ENCODE measurements at places on chromosomes 2 and 18. TPM values are rescaled to one million over a fixed set of nuclear protein-coding genes. Genes with fewer than 3 reads are reported as not detected.

SH2D6 gene
- 0.50 TPM for total RNA-seq

DNAJC5G gene
- 0.18 TPM for total RNA-seq

ZNF804A gene
- not detected for total RNA-seq

RPRD1A gene
- 104 TPM for total RNA-seq

DNA sequence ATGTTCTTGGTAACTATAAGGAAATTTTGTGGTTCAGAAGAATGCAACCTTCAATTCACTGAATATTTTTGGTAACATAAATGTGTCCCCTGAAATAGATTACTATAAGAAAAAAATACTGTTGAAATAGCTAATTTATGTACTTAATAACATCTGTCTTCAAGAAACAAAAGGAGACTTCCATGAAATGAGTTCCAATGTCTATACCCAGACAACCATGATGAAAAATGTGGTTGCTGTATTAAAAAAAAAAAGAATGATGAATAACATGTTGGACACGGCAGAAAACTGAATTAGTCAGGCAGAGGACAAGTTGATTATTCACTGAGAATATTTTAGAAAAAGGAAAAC, 98.5 kb downstream of the TACR1 start:
- no peaks in the 10 kb centered on the region for H3K27me3 ChIP-seq
- DNase-seq: no peak
- no peak overlapping the region for H3K4me3 ChIP-seq
- H3K36me3 ChIP-seq: peaks cover 5% of the 10 kb centered on the region
- no peak overlapping the region for H3K27ac ChIP-seq

DNA sequence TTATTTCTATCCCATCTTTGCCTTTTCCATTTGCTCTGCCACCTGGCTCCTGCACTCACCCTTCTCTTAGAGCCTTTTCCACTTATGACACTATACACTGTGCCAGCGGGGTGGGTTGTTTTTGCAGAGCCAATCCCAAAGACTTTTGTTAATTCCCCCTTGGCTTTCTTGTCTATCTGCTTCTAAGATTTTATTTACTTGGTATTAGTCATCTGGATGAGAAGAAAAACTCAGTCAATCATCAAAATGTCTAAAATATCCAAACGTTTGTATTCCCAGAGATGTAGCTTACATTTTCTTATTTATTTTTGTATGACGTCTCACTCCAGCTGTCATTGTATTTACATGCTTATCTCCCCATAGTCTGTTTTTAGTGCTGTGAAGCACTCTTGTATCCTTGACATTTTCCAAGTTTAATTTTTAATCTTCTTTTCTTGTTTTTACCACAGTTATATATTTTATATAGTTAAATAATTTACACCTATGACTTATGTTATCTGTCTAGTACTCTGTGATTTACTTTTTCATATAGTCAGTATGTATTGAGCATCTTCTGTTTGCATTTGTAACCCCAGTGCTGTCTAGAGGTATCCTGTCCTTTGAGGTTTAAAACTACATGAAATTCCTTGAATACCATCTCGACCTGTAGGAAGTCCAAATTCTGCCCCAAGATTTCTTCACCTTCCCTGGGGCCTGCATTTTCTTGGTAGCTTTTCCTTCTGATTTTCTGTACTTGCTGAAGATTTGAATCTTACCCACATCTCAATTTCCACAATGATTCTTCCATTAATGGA, 55.1 kb downstream of the COL4A3 start:
- H3K27ac ChIP-seq: 0 out of 2 replicates have a peak overlapping the region, but pooled peaks have one; percentile 23
- no peak overlapping the region for H3K4me3 ChIP-seq
- H3K4me1 ChIP-seq: peaks cover 9% of the 10 kb centered on the region
- no peaks in the 10 kb centered on the region for H3K36me3 ChIP-seq
- DNase-seq: no peak

GRCh38 chr2:2131075-2131789, 199.8 kb downstream of the MYT1L start:
- no peak overlapping the region for H3K4me3 ChIP-seq
- DNase-seq: no peak
- 0 out of 2 replicates have a peak, but pooled peaks cover 5% of the 10 kb centered on the region for H3K36me3 ChIP-seq
- H3K27ac ChIP-seq: no peak overlapping the region
- peaks cover 12% of the 10 kb centered on the region for H3K4me1 ChIP-seq

GRCh38 chr2:121148481-121148880, 136.5 kb downstream of the TFCP2L1 start:
- H3K4me1 ChIP-seq: no peaks in the 10 kb centered on the region
- H3K27ac ChIP-seq: no peak overlapping the region
- no peak overlapping the region for H3K4me3 ChIP-seq
- DNase-seq: no peak
- no peaks in the 10 kb centered on the region for H3K27me3 ChIP-seq

DNA sequence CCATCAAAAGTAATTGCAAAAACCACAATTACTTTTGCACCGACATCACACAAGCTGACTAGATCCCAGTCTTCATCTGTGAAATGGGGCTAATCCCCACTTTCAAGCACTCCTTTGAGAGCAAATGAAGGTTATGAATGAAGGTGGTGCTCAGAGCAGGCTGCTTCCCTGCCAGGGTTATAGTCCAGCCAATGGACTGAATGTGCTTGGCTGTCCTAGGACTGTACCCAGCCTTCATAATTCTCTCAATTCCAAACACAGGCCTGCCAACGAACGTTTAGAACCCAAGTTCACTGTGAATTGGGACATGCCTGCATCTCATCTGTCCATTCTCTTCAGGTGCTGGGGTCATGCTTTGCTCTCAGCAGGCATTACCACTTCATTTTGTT, 27.8 kb upstream of the ICOS start:
- no peak for DNase-seq
- no peak overlapping the region for H3K27ac ChIP-seq
- H3K36me3 ChIP-seq: no peaks in the 10 kb centered on the region
- no peaks in the 10 kb centered on the region for H3K27me3 ChIP-seq
- no peak overlapping the region for H3K4me3 ChIP-seq

- H3K4me3 ChIP-seq: no peak overlapping the region
- no peaks in the 10 kb centered on the region for H3K27me3 ChIP-seq
- H3K4me1 ChIP-seq: peaks cover 21% of the 10 kb centered on the region
- H3K36me3 ChIP-seq: peaks cover 24% of the 10 kb centered on the region
These were observed 113.5 kb downstream of the FEZ2 start for GRCh38 chr2:36484454-36484853.

DNA sequence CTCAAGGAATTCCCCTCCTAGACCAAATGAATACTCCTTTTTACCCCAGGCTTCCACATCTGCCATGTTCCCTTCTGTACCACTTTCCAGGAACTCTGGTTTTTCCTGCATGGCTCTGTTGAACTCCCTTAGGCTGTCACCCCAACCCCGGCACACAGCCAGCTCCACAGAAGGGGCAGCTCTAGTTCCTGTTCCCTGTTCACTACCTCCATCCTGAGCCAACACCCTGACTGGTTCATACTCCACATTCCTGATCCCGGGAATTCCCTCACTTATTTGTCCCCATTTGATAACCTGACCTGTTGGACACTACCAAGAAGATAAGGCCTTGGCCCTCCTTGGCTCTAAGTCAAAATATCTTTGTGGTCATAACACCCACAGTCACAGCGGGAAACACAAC, 280.9 kb upstream of the RAB6C start:
- no peak for DNase-seq
- H3K4me1 ChIP-seq: no peaks in the 10 kb centered on the region
- H3K27me3 ChIP-seq: no peaks in the 10 kb centered on the region
- no peaks in the 10 kb centered on the region for H3K36me3 ChIP-seq
- no peak overlapping the region for H3K4me3 ChIP-seq
- H3K27ac ChIP-seq: no peak overlapping the region

DNA sequence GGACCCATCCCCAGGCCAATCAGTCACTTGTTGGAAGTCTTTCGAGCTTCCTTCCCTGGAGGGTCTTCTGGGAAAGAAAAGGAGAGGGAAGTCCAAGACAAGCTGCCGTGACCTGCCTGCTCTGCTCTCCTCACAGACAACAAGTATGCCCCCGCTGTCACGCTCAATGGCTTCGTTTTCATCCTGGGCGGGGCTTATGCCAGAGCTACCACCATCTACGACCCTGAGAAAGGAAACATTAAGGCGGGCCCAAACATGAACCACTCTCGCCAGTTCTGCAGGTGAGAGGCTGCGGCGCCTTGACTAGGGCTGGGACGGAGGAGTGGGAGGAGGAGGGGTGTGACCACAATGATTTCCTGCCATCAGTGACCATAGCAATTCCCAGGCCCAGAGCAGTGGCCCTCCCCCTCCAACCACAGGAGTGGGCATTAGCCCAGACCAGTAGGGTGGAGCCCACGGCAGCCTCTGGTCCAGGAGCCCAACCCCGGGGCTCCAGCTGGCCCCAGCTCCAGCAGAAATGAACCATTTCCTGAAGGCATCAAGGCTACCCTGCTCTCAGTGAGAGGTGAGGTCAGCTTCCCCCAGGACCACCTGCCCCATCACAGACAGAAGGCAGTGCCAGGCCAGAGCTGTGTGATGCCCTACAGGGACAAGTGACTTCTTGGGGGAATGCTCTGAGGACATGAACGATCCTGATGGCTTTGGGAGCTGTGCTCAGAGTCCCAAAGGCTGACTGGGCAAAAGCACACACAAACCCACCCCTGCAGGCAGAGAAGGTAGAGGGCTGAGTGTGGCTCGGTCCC, 223.1 kb downstream of the ATAD2B start:
- peaks cover 8% of the 10 kb centered on the region for H3K4me1 ChIP-seq
- no peak overlapping the region for H3K27ac ChIP-seq

DNA sequence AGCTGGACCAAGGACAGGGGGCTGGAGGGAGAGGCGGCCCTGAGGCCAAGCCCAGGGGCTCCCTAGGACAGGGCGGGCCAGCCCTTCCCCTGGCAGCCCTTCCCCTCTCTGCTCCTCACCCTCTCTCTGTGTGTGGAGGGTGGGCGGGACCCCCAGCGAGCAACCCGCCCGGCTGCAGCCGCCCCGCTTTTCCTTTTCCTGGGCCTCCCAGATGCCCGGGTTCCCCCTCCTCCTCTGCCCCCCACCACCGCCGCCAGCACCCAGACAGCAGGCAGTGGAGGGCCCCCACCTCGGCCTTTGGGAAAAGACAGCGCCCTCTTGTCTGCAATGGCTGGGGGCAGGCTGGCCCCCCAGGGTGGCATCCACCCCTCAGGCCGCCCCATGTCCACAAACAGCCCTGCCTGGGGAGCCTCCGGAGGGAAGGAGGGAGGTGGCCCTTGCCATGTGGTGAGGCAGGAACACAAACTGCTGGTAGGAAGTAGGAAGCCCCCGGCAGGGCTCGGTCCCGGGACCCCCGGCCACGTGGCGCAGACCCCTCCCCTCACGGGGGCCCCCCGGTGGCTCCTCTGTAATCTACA, 135.1 kb upstream of the CTDP1 start:
- 0 out of 2 replicates have a peak, but pooled peaks cover 3% of the 10 kb centered on the region for H3K36me3 ChIP-seq
- H3K4me3 ChIP-seq: no peak overlapping the region
- no peak overlapping the region for H3K27ac ChIP-seq
- no peaks in the 10 kb centered on the region for H3K27me3 ChIP-seq

GRCh38 chr2:19559596-19560240, 201.3 kb upstream of the OSR1 start:
- H3K27me3 ChIP-seq: no peaks in the 10 kb centered on the region
- no peak overlapping the region for H3K27ac ChIP-seq
- peaks cover 4% of the 10 kb centered on the region for H3K4me1 ChIP-seq
- no peaks in the 10 kb centered on the region for H3K36me3 ChIP-seq

- H3K27me3 ChIP-seq: peaks cover 45% of the 10 kb centered on the region
- H3K27ac ChIP-seq: no peak overlapping the region
- peaks cover 32% of the 10 kb centered on the region for H3K4me1 ChIP-seq
- peaks cover 6% of the 10 kb centered on the region for H3K36me3 ChIP-seq
These were observed 883 bp downstream of the SMCHD1 start for GRCh38 chr18:2656237-2656980.

- H3K4me3 ChIP-seq: no peak overlapping the region
- H3K27me3 ChIP-seq: no peaks in the 10 kb centered on the region
- H3K36me3 ChIP-seq: no peaks in the 10 kb centered on the region
- DNase-seq: no peak
These were observed 17.2 kb upstream of the POLE4 start for GRCh38 chr2:74941284-74941683.

DNA sequence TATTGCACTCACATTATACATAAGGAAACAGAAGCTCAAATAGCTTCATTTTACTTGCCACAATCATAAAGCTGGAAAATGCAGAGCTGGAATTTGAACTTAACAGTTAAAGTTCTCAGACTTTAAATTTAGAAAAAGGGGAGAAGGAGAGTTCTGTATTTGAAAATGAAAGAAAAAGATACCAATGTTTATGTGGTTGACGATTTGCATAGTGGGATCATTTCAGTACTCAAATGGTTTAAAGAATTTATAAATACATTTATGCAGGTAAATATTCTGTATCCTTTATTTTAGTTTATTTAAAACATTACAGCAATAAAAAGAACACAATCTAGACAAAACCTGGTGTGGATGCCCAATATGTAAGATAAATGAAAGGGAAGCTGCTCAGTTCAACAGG, 25.5 kb upstream of the STAT4 start:
- H3K4me3 ChIP-seq: no peak overlapping the region
- H3K27ac ChIP-seq: no peak overlapping the region
- DNase-seq: no peak
- no peaks in the 10 kb centered on the region for H3K27me3 ChIP-seq
- H3K4me1 ChIP-seq: peaks cover 13% of the 10 kb centered on the region
- H3K36me3 ChIP-seq: no peaks in the 10 kb centered on the region

DNA sequence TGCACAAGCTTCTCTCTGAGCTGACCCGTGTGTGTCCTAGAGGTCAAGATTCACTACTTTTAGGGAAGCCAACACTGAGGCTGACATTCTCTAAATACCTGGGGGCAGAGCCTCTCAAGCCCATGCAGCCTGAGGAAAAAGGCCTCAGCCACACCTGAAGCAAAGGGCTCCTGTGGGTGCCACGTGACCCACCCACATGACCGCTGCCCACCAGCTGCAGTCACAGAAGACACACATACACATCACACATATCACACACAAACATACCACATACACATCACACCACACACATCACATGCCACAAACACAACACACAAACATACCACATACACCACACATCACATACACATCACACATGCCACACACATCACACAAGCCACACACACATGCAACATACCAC, 14.6 kb downstream of the TMEM177 start:
- H3K27me3 ChIP-seq: no peaks in the 10 kb centered on the region
- H3K4me1 ChIP-seq: peaks cover 37% of the 10 kb centered on the region
- no peak overlapping the region for H3K4me3 ChIP-seq
- H3K36me3 ChIP-seq: peaks cover 7% of the 10 kb centered on the region

DNA sequence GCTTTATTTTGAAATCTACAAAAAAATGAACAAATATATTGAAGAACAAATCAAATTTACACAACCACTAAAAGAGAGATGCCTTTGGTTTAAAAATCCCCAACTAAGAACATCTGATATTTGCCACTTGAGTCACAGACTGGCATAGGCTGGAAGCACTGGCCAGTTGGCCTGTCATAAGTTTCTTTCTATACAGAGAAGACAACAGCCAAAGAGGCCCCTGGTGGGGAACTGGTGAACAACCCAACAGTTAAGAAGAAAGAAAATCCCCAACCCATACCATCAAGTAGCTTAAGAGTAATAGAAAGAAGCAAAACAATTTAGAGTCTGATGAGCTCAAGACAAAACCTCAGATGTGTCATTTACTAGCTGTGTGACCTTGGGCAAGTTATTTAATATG, 45.5 kb downstream of the OSR1 start:
- H3K4me3 ChIP-seq: no peak overlapping the region
- DNase-seq: no peak
- H3K27me3 ChIP-seq: peaks cover 5% of the 10 kb centered on the region
- H3K27ac ChIP-seq: no peak overlapping the region
- H3K36me3 ChIP-seq: peaks cover 9% of the 10 kb centered on the region

Data from WTC11 (cell line).